NCI-H1092 treated with DMSO at 0.1 percent for 48 hours (cell line): ENCODE measurements at places on chromosomes 13 and 19.

DNA sequence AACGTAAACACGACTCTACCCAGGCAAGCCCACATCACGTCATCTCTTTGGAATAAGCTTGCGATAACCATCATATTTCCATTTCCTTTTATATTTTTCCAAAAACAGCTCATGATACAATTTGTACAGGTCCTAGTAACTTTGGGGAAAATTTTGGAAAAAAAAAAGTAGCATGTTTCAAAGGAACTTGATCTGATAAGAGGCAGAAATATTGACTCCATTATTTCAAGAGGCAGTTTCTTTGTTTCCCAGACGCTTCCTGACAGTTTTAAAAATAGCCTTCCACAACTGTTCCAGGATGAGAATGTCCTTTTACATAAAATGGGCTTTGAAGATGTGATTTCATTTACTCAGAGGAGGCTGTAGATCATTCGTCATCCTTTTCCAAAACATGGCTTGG is 23.1 kb downstream of the KLF2 start:
- DNase-seq, result no peak

DNA sequence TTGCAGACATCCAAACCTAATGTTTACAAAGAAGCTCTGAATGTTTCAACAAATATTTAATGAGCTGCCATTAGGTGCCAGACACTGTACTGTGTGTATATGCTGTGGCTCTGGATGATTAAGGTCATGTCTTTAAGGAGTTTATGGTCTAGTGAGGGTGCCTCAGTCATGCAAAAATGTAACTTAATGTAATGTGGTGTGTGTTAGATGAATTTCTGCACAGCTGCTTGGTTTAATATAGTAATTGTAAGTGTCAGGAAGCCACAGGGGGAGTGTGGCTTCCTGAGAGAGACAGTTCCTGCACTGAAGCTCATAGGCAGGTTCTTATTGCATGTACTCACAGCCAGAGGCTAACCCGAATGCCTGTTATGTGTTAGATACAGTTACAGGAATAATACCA is 43.3 kb downstream of the SPATA13 start:
- no peak for DNase-seq

DNA sequence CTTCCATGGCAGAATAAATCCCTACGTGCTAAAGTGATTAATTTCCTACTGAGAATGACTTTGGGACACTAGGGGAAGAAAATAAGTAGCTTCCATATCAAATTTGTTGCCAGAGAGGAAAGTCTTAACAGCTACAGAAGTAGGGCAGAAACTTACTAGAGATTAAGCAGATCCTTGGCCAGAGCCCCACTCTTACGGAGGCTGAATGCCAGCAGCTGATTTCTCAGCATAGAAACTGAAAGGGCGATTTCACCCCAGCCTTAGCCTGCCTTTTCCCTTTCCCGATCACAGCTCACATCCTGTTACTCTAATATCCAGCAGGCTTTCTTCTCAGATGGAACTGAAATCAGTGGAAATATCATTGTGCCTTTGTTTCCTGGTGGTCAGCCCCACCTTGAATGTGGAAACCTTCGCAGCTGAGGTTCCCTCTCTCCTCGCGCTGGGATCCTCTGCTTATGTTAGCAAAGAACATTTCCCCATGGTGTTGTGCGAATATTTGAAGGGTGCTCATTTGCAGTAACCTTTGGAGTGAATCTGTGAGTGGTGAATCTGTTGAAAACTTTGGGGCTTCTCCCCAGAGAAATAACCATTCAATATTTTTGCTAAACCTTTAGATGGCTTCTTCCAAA is 8.4 kb downstream of the FAM124A start:
- no peak for DNase-seq

DNA sequence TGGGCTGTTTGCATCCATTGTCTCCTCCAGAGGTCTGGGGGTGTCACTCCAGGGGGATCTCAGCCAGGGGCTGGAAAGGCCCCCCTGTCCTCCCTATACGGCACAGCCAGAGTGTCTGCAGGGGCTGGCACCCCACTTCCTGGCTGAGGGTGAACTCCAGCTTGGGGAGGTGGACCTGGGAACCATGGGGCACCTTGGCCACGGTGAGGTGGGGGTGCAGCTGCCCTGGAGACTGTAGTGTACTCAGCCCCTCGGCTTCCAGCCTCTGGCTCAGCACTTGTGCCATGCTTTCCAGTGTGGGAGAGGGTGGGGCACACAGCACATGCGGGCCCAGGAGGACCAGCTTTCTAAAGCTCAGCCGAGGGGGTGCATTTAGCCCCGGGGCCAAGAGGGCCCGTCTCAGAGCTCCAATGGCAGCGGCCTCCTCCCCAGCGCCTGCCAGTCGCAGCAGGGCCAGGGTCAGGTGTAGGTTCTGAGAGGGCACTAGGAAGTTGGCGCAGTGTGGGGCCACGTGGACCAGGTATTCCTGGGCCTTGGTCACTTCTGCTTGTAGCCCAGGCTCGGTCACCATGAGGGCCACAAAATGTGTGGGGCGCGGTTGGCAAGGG is 1.4 kb downstream of the LENG9 start:
- DNase-seq, result no peak

- peak; percentile 19 for DNase-seq
Measured at GRCh38 chr13:35857769-35858168, 273.4 kb downstream of the DCLK1 start.

GRCh38 chr19:58183817-58184215 is 955 bp downstream of the ZNF274 start:
- DNase-seq, result no peak

GRCh38 chr13:112072534-112073244 is 5.7 kb downstream of the SOX1 start:
- peak; percentile 92 for DNase-seq

DNA sequence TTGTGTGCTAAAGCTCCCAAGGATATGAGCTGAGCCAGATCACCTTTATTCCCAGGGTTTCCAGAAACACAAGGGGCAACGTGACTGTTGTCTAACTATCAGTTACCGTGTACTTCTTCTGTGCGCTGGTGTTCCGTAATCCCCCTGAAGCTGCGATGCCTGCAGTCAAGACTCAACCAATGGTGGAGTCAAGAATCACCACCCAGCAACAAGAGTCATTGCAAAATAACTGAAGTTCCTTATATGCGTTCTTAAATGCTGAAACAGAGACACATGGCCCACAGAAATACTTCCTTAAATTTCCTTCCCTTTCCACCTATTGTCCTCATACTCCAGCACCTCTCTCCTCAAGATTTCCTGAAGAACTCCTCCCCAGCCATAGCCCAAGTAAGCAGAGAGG is 200.2 kb downstream of the KATNAL1 start:
- DNase-seq, result no peak

GRCh38 chr19:30781519-30781918 is 409.3 kb downstream of the ZNF536 start:
- DNase-seq, result no peak

- no peak for DNase-seq
Measured at GRCh38 chr13:94352057-94352456, 127.4 kb downstream of the DCT start.

- DNase-seq, result no peak
Measured at GRCh38 chr13:108194435-108194936, 20.9 kb downstream of the LIG4 start.
